Stimulated activated CD8-positive, alpha-beta memory T cell treated with anti-CD3 and anti-CD28 coated beads, Interleukin-4, amount 100 ng/mL, for 1 hour (primary cell): ENCODE measurements at places on chromosomes 3 and 15.

DNA sequence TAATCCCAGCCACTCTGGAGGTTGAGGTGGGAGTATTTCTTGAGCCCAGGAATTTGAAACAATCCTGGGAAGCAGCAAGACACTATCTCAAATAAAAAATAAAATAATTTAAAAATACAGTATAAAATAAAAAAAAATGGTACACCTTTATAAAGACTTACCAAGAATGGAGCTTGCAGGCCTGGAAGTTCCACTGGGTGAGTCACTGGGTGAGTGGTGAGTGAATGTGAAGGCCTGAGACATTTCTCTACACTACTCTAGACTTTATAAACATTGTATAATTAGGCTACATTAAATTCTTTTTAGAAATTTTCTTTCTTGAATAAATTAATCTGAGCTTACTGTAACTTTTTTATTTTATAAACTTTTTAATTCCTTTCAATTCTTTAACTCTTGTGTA, 609.1 kb upstream of the BCHE start:
- no peak for DNase-seq

DNA sequence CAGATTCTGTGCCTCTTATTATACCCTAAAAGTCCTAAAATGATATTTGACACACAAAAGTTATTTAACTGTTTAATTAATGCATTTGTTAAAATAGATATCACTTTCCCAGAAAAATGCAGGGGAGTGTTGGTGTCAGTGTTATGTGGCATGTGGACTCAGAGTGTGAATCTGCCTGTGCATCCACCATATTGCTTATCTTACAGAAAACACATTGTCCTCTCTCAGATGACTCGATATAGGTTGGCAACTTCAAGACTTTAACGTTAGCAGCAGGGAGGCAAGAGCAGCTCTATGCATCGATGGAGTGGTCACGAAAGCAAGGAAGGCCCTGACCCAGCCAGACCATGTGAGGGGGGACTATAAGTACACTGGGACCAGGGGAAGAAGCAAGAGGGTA, 165.4 kb upstream of the DCBLD2 start:
- no peak for DNase-seq

DNA sequence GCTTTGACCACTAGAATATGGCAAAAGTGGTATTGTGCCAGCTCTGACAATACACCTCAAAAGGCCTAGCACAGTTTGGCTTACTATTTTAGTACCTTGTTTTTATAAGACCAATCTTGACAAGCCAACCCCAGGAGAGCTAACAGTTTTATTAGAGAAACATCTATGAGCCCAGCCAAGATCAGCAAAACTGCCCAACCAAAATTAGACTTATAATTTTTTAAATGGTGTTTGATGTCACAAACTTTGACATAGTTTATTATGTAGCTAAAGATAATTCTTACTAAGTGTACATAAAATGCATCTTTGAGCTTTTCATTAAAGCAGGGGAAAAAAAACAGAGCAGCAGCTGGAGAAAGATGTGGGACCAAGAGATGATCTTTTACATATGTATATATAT, 537.5 kb downstream of the ZPLD1 start:
- DNase-seq: no peak

DNA sequence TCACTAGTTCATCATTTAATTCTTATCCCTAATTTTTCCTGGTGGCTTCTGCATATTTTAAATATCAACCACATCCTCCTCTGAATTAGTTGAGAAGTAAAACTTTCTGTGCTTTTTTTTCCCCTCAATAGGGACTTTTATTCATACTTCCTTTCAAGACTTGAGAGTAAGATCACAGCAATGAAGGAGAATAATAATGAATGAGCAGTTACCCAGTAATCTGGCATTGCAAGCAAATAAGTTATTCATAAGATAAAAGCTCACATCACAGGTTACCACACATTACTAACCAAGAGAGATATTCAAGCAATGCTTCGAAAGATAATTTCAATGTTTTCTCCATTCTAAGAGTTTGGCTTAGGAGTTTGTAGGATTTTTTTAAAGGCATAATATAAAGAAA, 50.3 kb downstream of the BTLA start:
- no peak for DNase-seq

DNA sequence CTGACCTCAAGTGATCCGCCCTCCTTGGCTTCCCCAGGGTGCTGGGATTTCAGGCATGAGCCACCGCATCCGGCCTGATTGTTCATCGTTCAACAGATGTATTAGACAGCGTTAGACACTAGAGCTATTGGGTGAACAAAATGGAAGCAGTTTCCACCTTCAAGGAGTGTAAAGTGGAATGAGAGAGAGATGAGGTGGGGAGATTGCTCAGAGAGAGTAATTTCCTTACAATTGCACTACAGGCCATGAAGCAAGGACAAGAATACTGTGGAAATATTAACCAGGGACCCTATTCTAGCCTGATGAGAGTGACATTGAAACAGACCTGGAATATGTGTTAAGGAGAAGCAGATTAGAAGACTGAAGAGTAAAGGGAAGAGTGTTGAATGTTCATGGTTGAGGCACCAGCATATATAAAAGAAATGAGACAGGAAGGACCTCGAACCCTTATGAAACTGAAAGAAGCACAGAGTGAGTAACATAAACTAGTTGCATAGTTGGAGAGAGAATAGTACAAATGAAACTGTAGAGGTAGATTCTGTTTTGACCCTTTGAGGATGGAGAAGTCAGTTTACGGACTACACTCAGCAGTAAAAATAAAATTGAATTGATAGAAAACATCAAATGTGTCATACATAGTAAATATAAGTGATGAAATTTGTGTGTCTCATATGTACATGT, 7.2 kb downstream of the RTF1 start:
- no peak for DNase-seq

GRCh38 chr3:171860830-171861535, 17.8 kb downstream of the TMEM212 start:
- DNase-seq: no peak

- no peak for DNase-seq
These were observed at the start of gene SOX2 for GRCh38 chr3:181711325-181712135. SOX2 (plus strand) TSS chr3:181711925; CDS start chr3:181712361, 436 bp downstream.

DNA sequence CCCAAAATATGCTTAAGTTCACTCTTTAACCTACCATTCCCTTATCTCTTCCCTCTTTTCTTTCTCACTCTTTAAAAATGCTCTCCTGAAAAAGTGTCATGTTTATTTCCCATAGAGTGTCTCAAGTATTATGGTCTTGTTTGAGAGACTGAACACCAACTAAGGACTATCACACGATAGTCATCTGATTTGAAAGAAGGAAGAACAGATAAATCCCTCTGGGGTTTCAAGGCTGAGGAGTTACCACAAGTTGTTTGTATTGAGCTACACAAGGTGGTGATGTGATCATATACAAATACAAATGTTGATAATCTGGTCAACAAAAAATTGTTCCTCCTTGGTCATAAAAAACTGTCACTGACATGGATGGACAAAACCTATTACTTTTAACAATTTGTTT, 13.8 kb downstream of the MEIS2 start:
- DNase-seq: no peak

GRCh38 chr15:76309601-76310330, 1.5 kb downstream of the ETFA start:
- DNase-seq: no peak

- no peak for DNase-seq
These were observed 44.4 kb downstream of the ANXA2 start for GRCh38 chr15:60353245-60353920.

DNA sequence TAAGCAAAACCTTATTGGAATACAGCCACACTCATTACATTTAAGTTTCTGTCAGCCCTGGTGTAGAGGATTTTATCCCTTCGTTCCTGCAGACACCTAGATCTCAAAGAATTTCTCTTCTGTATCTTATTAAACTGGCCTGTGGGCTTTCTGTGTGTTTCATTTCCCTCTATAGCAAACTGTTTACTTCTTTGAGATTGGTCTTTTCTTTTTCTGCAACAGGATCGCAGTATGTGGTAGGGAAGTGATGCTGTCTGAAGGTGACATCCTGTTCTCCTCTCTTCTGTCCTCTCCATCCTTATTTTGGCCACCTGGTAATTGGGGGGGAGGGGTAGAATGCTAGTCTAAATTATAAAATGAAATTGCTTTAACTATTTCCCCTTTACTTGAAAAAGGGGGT, 25.5 kb downstream of the ATP1B3 start:
- DNase-seq: no peak

DNA sequence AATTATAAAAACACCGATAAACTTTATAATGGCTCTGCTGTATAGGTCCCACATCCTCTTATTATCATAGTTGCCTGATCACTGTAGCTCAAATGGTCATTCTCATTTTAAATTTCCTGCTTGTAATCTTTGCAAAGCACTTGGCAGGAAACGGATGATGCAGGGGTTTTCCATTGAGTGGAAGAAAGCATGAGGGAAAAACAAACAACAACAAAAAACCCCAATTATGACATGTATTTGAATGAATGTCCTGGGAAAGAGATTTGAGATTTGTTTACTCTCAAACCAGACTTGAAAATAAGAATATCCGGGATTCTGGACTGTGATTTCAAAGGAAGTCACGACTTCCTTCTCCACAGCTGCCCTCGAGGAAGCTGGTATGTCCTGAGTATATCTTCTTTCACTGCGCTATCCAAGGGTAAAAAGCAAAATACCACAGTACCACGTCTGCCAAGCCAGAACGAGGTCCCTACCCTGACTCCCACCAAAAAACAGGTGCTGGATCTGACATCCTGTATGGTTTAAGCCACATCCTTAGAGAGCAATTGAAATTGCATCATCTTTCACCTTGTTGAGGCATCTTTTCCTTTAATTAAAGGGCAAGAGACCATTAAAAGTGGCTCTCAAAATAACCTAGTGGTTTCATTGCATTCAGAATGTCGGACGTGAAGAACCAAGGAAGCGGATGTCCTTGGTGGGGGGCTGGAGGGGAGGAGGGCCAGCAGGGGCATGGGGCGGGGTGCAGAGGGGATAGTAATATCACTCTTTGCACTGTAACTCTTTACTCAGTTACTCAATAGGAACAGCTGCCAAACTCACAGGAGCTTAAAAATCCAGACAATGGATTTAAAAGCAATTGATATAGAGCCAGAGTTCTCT, 13.5 kb upstream of the TIPIN start:
- no peak for DNase-seq

GRCh38 chr3:176431038-176431418, 766.3 kb downstream of the TBL1XR1 start:
- DNase-seq: no peak

DNA sequence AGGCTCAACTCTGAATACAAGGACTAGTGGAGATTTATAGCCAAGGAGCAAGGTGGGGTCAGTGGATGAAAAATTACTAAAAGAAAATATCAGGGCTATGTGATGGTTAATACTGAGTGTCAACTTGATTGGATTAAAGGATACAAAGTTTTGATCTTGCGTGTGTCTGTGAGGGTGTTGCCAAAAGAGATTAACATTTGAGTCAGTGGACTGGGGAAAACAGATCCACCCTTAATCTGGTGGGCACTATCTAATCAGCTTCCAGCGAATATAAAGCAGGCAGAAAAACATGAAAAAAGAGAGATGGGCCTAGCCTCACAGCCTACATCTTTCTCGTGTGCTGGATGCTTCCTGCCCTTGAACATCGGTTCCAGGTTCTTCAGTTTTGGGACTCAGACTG, 14.4 kb upstream of the SENP7 start:
- no peak for DNase-seq

GRCh38 chr3:12339701-12340480, 51.0 kb downstream of the PPARG start:
- no peak for DNase-seq

DNA sequence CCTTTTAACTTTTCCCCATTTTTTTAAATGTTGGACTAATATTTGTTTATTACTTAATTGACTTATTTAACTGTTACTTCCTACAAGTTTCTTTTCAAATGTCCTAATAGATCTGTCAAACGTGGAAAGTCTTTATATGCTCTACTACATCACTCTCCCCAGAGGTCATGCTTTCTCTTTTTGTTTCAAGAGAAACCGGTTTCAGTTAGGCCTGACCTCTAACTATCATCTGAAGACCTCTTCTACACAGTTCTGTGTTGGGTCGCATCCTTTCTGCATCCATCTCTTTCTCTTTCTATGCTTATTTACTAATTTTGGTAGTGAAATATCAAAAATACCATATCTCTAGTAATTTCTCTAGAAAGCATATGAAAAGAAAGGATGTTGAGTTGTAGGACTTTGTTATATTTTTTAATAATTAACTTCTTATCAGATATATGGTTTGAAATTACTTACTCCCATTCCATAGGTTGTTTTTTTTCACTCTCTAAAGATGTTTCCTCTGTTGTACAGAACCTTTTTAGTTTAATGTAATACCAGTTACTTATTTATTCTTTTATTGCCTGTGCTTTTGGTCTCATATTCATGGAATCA, 781.2 kb upstream of the ARPP21 start:
- DNase-seq: no peak

GRCh38 chr15:59997070-59997701, 6.9 kb upstream of the FOXB1 start:
- DNase-seq: no peak

DNA sequence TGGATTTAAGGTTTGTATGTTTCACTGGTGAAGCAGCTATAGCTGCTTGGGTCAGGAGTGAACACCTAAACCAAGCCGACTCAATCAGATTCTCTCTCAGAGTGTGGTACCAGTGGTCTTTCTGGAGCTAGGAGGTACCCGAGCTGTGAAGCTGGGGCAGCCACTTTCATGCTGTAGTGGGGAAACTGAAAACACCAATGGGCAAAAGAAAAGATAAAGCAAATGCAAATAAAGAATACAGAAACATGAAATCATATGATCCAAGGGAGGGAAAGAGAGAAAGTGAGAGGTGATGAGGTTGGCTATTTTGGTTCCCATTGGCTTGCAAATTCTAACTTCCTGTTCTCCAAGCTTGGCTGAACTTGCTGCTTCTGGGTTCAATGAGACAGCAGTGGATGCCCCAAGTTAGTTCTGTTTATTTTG, 212.3 kb upstream of the CFAP20DC start:
- DNase-seq: no peak

- peak; percentile 32 for DNase-seq
These were observed 520 bp downstream of the SLC26A6 start for GRCh38 chr3:48634661-48635221.

GRCh38 chr3:45330510-45331295, 57.7 kb upstream of the LARS2 start:
- no peak for DNase-seq

GRCh38 chr3:105835606-105836005, 33.2 kb downstream of the CBLB start:
- DNase-seq: no peak

DNA sequence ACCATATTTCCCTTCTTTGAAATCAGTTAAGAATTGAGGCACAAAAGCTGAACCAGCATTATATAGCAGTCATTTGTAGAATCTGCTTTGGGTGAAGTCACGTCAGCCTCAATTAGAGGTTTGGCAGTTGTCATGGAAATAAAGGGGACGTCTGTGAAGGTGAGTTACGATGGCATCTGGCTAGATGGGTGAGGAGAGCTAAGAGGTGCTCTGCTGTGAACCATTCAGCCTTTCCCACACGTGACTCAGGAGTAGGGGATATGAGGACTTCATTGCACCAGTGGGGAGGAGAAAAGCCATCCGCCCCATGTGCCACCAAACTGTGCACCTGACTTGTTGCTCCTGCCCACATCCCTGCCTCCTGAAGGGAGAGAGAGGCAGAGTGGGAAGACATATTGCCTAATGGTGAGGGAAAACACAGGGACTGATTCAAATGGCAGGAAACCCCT, 2.8 kb upstream of the C15orf40 start:
- no peak for DNase-seq

GRCh38 chr3:168709073-168709472, 613.3 kb upstream of the GOLIM4 start:
- no peak for DNase-seq
